Stimulated activated CD4-positive, alpha-beta T cell treated with anti-CD3 and anti-CD28 coated beads, Interleukin-15, amount 100 ng/mL, for 1 hour (primary cell): ENCODE measurements at places on chromosomes 16 and 17.

DNA sequence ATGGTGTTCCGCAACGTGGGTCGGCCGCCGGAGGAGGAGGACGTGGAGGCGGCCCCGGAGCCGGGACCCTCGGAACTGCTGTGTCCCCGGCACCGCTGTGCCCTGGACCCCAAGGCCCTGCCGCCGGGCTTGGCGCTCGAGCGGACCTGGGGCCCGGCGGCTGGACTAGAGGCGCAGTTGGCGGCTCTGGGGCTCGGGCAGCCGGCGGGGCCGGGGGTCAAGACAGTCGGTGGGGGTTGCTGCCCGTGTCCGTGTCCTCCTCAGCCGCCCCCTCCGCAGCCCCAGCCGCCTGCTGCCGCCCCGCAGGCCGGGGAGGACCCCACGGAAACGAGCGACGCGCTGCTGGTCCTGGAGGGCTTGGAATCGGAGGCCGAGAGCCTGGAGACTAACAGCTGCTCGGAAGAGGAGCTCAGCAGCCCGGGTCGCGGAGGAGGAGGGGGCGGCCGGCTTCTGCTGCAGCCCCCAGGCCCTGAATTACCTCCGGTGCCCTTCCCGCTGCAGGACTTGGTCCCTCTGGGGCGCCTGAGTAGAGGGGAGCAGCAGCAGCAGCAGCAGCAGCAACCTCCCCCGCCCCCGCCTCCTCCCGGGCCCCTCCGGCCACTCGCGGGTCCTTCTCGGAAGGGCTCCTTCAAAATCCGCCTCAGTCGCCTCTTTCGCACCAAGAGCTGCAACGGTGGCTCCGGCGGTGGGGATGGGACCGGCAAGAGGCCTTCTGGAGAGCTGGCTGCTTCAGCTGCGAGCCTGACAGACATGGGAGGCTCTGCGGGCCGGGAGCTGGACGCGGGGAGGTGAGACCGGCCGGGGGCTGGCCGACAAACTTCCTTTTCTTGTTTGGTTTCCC, 821 bp downstream of the SOCS7 start:
- peak; percentile 2 for DNase-seq

DNA sequence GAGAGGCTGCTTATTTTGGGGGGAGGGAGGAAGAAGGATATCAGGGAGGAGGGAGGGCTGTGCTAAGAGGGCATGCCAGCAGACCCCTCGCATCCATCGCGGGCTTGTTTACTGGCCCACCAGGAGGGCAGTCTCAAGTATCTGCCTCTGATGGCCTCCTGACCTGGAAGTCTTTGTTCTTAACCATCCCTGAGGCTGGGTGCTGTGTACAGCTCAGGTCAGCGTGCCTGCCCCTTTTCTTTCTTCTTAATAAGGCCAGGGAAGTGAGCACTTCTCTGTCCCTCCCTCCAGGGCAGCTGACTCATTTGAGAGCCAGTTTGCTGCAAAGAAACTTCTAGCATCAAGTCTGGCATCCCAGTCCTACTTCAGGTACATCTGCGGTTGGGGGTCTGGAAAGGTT, 157.0 kb downstream of the CCDC182 start:
- no peak for DNase-seq

DNA sequence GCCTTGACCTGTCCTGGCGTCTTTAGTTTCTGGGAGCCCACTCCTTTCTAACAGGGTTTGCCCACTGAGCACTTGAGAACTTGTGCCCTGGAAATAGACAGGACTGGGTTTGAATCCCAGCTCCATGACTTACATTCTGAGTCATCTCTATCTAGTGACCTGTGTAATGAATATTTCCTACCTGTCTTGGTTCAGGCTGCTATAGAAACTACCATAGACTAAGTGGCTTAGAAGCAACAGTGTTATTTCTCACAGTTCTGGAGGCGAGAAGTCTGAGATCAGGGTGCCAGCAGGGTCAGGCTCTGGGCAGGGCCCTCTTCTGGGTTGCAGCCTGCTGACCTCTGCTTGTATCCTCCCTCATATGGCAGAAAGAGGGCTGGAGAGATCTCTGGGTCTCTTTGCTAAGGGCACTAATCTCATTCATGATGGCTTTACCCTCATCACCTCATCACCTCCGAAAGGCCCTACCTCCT, 110.7 kb upstream of the DHX40 start:
- no peak for DNase-seq

DNA sequence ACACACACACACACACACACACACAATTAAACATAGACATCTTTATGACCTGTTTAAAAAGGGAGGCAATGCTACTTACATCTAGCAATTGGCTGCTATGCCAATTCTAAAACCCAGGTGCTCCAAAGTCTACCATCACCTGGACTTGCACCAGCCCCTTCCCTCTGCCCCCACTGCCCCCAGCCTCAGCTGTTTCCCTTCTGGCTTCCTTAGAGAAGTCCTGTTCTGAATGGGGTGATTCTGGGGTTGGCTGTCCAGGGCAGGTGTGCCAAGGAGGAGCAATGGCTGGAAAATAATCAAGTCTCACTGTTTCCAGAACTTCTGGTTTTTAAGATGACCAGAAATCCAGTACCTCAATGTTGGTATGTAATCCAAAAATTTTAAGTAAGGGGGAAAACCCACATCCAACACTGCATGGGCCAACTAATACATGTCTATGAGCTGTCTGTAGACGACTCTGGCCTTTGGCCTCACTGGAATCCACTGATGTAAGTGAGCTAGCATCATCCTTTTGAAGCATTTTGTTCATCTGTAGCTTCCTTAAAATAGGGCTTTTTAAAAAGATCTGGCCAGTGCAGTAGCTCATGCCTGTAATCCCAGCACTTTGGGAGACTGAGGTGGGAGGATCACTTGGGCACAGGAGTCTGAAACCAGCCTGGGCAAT, 2.1 kb downstream of the IFT20 start:
- no peak for DNase-seq

DNA sequence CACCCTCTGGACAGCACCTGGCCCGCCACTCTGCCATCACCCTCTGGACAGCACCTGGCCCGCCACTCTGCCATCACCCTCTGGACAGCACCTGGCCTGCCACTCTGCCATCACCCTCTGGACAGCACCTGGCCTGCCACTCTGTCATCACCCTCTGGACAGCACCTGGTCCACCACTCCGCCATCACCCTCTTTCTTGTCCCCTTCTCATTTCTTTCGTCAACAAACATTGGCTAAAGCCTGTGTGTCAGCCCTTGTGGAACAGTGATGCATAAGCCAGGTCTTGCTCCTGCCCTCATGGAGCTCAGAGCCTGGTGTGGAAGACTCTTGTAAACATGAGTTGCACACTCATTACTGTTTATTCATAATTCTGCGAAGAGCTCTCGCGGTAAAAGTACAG, 31.2 kb downstream of the CDK5R1 start:
- DNase-seq, result no peak
